ENCODE measurements at places on chromosomes 2 and 18. TPM values are rescaled to one million over a fixed set of nuclear protein-coding genes. Genes with fewer than 3 reads are reported as not detected.

- no peaks in the 10 kb centered on the region for H3K27me3 ChIP-seq
- H3K4me1 ChIP-seq: no peaks in the 10 kb centered on the region
- no peaks in the 10 kb centered on the region for H3K36me3 ChIP-seq
- no peak for DNase-seq
These were observed 318.9 kb downstream of the CNTNAP5 start for GRCh38 chr2:124343827-124344498.

DNA sequence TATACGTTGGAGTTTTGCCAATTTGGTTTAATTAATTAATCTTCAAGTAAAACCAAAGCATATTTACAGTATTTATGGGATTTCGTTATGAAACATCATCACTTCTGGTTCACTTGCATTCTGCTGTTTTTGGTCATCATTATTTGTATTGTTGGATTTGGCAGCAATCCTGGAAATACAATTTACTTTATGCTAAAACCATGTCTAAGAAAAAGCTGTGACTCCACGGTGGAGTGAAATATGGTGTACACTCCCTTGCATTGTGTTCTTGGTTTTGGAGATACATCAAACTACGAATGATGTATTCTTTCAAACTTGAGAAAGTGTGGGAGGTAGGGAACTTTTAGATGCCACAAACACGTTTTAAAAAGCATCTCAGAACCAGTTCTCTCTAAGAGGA lies 106.4 kb downstream of the CTAGE1 start:
- H3K27ac ChIP-seq: no peak overlapping the region
- H3K4me1 ChIP-seq: no peaks in the 10 kb centered on the region
- H3K36me3 ChIP-seq: no peaks in the 10 kb centered on the region
- DNase-seq: no peak

DNA sequence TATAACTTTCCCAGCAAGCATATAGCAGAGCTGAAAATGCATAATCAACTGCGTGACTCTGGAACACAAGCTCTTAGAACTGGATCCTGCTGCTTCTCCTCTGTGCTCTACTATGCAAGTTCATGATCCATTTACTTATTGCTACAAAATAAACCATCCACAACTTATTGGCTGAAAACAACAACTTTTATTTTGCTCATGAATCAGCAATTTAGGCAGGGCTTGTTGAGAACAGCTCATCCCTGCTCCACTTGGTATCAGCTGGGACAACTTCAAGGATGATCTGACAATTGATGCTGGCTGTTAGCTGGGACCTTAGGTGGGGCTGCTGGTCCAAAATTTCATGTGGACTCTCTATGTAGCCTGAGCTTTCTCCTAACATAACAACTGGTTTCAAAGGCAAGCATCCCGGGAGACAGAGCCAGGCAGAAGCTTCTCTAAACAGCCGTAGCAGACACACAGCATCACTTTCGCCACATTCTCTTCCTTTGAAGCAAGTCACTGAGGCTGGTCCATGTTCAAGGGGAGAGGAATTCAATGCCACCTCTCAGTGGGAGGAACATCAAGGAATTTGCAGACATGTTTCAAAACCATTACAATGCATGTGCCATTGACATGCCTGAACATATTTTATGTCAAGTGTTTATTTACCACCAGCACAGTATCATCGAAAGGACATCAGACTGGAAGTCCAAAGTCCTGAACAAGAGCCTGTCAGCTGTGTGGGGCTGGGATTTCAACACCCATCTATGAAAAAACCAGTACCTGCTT lies 153.1 kb upstream of the PKDCC start:
- H3K4me1 ChIP-seq: peaks cover 15% of the 10 kb centered on the region
- no peak overlapping the region for H3K27ac ChIP-seq
- no peaks in the 10 kb centered on the region for H3K36me3 ChIP-seq

- H3K27me3 ChIP-seq: no peaks in the 10 kb centered on the region
These were observed 16.9 kb downstream of the ZAP70 start for GRCh38 chr2:97730245-97730644.

- H3K4me3 ChIP-seq: no peak overlapping the region
- peaks cover 20% of the 10 kb centered on the region for H3K4me1 ChIP-seq
- peak overlapping the region; percentile 51 for H3K27ac ChIP-seq
- H3K27me3 ChIP-seq: no peaks in the 10 kb centered on the region
- H3K36me3 ChIP-seq: no peaks in the 10 kb centered on the region
These were observed 6.4 kb upstream of the SLC8A1 start for GRCh38 chr2:40458271-40458794.

- no peak for DNase-seq
- no peaks in the 10 kb centered on the region for H3K36me3 ChIP-seq
- H3K4me1 ChIP-seq: no peaks in the 10 kb centered on the region
- no peaks in the 10 kb centered on the region for H3K27me3 ChIP-seq
These were observed 71.0 kb upstream of the MMADHC start for GRCh38 chr2:149658553-149658952.

DNA sequence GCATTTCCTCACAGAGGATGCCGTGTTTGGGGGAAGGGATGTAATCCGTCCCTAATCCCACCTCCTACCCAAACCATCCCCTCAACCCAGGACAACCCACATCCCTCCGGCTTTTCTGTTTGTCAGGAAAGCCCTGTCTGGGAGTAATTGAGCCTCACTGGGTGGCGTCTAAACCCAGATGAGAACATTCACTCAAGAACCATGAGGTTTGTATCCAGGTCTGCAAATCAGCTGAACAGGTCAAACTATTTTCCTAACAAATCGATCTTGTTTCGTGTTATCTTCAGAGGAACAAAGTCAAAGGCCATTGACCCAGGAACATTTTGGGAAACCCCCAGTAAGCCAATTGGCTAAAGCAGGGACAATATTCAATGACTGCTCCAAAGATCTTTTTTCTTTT lies 25.7 kb downstream of the CYP27C1 start:
- H3K4me3 ChIP-seq: no peak overlapping the region
- H3K27ac ChIP-seq: no peak overlapping the region
- no peaks in the 10 kb centered on the region for H3K36me3 ChIP-seq
- H3K27me3 ChIP-seq: no peaks in the 10 kb centered on the region

DNA sequence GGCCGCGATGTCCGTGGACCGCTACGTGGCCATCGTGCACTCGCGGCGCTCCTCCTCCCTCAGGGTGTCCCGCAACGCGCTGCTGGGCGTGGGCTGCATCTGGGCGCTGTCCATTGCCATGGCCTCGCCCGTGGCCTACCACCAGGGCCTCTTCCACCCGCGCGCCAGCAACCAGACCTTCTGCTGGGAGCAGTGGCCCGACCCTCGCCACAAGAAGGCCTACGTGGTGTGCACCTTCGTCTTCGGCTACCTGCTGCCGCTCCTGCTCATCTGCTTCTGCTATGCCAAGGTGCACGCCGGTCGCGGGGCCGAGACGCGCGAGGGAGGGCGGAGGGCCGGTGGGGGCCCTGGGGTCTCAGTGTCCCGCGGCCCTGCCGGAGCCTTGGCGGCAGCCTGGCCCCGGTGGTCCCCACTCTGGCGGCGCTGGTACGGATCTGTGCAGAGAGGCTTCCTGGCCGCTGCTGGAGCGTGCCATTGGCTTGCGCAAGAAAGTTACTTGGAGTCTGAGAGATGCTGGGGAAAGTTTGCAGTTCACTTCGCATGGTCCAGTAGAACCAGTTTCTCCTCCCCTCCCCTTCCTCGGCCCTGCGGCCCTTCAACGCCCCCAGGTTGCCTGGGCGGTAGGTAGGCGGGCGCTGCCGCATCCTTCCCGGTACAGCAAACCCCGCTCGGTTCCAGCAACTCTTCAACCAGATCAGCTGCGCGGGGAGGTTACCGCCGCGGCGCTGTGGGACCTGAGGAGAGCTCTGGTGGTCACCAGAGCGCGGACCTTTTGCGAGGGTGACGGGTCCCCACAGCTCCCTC lies 1.5 kb downstream of the GALR1 start:
- DNase-seq: no peak
- H3K27ac ChIP-seq: no peak overlapping the region
- H3K36me3 ChIP-seq: no peaks in the 10 kb centered on the region
- peaks cover 25% of the 10 kb centered on the region for H3K4me1 ChIP-seq
- H3K4me3 ChIP-seq: no peak overlapping the region
- peaks cover 62% of the 10 kb centered on the region for H3K27me3 ChIP-seq

DNA sequence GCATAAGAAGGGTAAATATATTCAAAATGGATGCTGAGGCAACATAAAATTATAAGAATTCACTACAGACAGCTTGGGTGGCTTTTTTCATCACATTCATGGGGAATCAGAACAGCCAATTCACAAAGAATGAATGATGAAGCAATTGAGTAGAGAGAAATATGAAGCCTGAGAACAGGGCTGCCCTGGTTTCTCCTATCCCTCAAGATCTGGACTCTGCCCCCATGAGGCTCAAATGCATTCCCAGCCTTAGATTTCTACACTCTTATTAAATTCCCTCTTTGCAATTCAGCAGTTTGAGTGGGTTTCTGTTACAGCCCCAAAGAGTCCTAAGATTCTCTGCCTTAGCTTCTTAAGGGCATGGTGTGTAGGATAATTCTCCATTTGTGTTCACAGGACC lies 172.5 kb downstream of the MAIP1 start:
- H3K27ac ChIP-seq: no peak overlapping the region
- H3K36me3 ChIP-seq: no peaks in the 10 kb centered on the region
- DNase-seq: no peak
- H3K4me3 ChIP-seq: no peak overlapping the region
- H3K27me3 ChIP-seq: no peaks in the 10 kb centered on the region
- no peaks in the 10 kb centered on the region for H3K4me1 ChIP-seq

- DNase-seq: no peak
- no peak overlapping the region for H3K4me3 ChIP-seq
- no peak overlapping the region for H3K27ac ChIP-seq
- H3K4me1 ChIP-seq: no peaks in the 10 kb centered on the region
These were observed 145.0 kb downstream of the MAP4K4 start for GRCh38 chr2:101842471-101842870.

DNA sequence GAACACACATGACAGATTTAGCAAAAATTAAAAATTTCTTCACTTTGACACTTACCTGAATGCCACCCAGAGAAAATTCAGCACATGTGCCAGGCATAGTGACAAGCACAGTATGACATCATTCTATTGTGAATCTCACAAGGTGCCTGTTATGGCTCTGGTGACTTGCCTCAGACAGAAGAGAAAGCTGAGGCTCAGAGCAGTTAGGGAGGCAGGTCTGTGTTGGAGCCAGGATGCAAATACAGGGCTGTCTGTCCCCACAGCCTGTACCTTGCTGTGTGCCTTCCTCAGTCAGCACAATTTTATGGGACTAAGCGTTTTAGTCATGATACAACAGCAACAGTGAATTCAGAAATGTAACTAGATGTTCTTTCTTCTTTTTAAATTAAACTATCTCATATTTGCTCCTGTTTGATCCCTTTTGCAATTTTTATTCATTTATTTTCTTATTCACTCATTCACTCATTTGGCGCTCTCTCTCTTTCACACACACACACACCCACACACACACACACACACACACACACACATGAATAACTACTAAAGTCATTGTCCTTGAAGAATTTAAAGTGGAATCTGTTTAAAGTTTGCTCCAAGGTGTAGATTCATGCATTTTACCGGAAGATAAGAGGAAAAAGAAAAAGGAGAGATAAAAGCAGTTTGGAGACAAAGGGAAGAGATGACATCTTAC lies 37.9 kb upstream of the CTAGE1 start:
- H3K36me3 ChIP-seq: no peaks in the 10 kb centered on the region
- no peak overlapping the region for H3K4me3 ChIP-seq
- no peaks in the 10 kb centered on the region for H3K4me1 ChIP-seq
- H3K27me3 ChIP-seq: no peaks in the 10 kb centered on the region
- no peak for DNase-seq

GRCh38 chr2:36385603-36386002 lies 30.0 kb downstream of the CRIM1 start:
- peaks cover 70% of the 10 kb centered on the region for H3K4me1 ChIP-seq
- no peak overlapping the region for H3K4me3 ChIP-seq
- H3K36me3 ChIP-seq: no peaks in the 10 kb centered on the region
- no peak for DNase-seq
- no peak overlapping the region for H3K27ac ChIP-seq
- no peaks in the 10 kb centered on the region for H3K27me3 ChIP-seq

DNA sequence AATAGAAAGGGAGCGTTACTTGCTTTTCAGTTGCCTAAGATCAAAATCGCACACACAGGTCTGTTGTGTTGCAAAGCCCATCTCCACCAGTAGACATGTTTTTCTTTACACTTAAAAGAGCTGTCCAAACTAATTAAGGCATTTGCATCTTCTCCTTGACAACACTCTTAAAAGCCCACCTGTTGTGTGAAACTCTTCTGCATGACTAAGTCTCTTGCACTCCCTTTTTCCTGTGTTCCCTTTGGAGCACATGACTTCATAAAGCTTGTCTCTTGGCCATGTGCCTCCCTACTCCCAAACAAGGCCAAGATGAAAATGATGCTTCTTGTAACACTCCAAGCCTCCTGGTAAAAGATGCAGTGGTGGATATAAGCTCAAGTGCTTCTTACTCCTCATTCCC lies 26.1 kb downstream of the PID1 start:
- no peaks in the 10 kb centered on the region for H3K4me1 ChIP-seq
- no peak overlapping the region for H3K4me3 ChIP-seq
- DNase-seq: no peak
- H3K27me3 ChIP-seq: no peaks in the 10 kb centered on the region
- no peaks in the 10 kb centered on the region for H3K36me3 ChIP-seq
- H3K27ac ChIP-seq: no peak overlapping the region

GRCh38 chr2:30149513-30149912 lies 2.7 kb downstream of the YPEL5 start:
- H3K4me1 ChIP-seq: peaks cover 58% of the 10 kb centered on the region
- DNase-seq: no peak
- H3K27me3 ChIP-seq: no peaks in the 10 kb centered on the region
- no peak overlapping the region for H3K27ac ChIP-seq
- peaks cover 40% of the 10 kb centered on the region for H3K36me3 ChIP-seq

GRCh38 chr2:172082944-172083627 lies 2.2 kb upstream of the DLX1 start:
- H3K36me3 ChIP-seq: no peaks in the 10 kb centered on the region
- H3K27ac ChIP-seq: no peak overlapping the region
- no peak overlapping the region for H3K4me3 ChIP-seq
- peaks cover 29% of the 10 kb centered on the region for H3K4me1 ChIP-seq

- H3K27ac ChIP-seq: no peak overlapping the region
- H3K4me1 ChIP-seq: no peaks in the 10 kb centered on the region
- DNase-seq: no peak
These were observed 28.7 kb upstream of the SKOR2 start for GRCh38 chr18:47280121-47280520.

GRCh38 chr2:111715987-111716904 lies 167.7 kb downstream of the ANAPC1 start:
- H3K4me1 ChIP-seq: no peaks in the 10 kb centered on the region
- H3K4me3 ChIP-seq: no peak overlapping the region
- H3K27ac ChIP-seq: no peak overlapping the region
- no peak for DNase-seq
- no peaks in the 10 kb centered on the region for H3K27me3 ChIP-seq
- no peaks in the 10 kb centered on the region for H3K36me3 ChIP-seq

The LRATD1 gene
- polyA plus RNA-seq: 40.6 TPM

The ACVR1C gene
- 2.4 TPM for polyA plus RNA-seq

The REG3A gene
- polyA plus RNA-seq: not detected

The KIF3C gene
- 0.69 TPM for polyA plus RNA-seq

The FRZB gene
- polyA plus RNA-seq: 3.7 TPM

The HSBP1L1 gene
- 51.1 TPM for polyA plus RNA-seq

The UGT1A7 gene
- polyA plus RNA-seq: 0.66 TPM

The LYPD1 gene
- polyA plus RNA-seq: 2.4 TPM

The MOCOS gene
- 2.5 TPM for polyA plus RNA-seq

The TGFA gene
- 3.0 TPM for polyA plus RNA-seq

Data from sigmoid colon (tissue), 7 donors.